NCI-H1930 (cell line): ENCODE measurements at places on chromosomes 6 and 20.

GRCh38 chr6:106448000-106448426 lies 87.5 kb downstream of the CRYBG1 start:
- DNase-seq: no peak

GRCh38 chr6:36863670-36864540 lies 10.7 kb downstream of the PPIL1 start:
- DNase-seq: no peak

DNA sequence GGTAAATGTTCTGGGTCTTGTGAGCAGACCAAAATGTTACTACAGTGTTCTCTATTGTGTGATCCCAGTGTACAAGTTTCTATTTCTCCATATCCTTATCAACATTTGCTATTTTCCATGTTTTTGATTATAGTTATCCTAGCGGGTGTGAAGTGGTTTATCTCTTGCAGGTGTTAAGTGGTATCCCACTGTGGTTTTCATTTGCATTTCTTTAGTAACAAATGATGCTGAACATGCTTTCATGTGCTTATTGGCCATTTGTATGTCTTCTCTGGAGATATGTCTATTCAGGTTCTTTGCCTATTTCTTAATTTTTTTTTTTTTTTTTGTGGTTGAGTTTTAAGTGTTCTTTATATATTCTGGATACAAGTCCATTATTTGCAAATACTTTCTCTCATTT lies 35.5 kb downstream of the NSFL1C start:
- DNase-seq: no peak

DNA sequence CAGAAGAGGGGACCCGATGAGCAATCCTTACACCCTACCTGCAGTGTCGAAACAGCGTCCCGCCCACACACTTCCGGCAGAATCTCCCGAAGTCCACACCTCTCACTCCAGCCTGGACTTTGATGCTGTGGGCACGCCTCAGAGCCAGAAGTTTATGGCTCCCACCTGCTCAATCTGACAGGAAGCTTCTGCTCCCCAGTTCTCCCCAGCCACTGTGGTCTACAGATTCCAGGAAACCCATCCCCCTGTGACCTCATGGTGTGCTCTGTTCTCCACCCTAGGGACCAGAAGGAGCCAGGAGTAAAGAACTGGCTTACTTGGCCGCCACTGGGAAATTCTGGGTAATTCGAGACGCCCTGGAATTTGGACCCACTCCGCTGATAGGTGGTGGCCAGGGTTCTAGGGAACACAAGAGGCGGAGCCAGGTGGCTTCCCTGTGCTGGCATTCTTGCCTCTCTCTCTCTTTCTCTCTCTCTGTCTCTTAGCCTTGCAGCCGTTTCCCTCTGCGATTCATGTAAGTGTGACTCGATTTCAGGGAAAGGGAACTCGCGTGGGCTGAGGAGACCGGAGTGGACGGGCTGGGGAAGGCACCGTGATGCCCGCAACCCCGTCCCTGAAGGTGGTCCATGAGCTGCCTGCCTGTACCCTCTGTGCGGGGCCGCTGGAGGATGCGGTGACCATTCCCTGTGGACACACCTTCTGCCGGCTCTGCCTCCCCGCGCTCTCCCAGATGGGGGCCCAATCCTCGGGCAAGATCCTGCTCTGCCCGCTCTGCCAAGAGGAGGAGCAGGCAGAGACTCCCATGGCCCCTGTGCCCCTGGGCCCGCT lies at the start of gene TRIM15:
TSS of gene TRIM15 (plus strand) at position 457 of the 828 bp plus-strand sequence. CDS start at position 596, 139 bp downstream.
- DNase-seq: no peak

- no peak for DNase-seq
These were observed 44.2 kb upstream of the DEFB112 start for GRCh38 chr6:50093938-50094272.

DNA sequence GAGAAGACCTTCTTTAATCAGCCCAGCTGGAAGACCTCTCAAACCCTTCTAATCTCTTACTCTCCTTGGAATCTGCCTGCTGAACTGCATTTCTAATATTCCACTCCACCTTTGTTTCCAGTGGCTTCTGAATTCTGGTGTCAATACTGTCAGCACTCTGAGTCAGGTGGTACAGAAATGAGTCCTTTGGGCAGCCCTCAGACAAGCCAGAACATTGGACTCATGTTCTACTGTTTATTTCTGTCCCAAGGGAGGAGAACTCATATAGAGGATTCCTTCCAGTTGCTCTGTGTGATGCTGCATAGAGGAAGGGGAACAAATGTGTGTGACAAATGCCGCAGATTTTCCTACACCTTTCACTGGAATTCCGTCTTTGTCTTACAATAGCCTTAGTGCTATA lies 114.8 kb downstream of the PHF3 start:
- peak; percentile 16 for DNase-seq

GRCh38 chr6:159467473-159468041 lies 225.5 kb downstream of the SOD2 start:
- DNase-seq: no peak

DNA sequence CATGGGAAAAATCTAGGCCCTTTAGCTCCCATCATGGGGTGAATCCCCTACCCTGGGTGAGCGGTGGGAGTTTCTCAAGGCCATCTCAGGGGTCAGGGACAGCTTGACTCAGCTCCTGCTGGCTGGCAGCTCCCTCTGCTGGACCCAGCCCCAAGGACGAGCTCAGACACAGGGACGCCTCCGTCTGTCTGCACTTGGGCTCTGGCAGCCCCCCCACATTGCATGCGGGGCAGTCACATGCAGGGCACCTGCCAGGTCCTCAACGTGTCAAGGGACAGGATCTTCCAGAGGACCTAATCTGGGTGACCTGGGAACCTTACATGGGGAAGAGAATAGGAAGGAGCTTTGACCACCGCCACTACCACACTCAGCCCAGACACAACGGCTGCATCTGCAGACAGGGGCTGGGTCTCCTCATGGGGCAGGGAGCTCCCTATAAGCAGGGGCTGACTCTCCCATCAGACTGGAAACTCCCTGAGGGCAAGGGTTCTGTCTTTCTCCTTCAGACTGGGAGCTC lies 173.4 kb downstream of the MRPL14 start:
- DNase-seq: no peak

GRCh38 chr6:20036141-20036677 lies 176.1 kb downstream of the MBOAT1 start:
- DNase-seq: no peak

GRCh38 chr20:47220161-47220582 lies 136.3 kb downstream of the ZMYND8 start:
- DNase-seq: peak; percentile 41

- peak; percentile 97 for DNase-seq
These were observed at the start of gene OSER1 for GRCh38 chr20:44210406-44211176. Gene OSER1 (minus strand): TSS chr20:44210771. CDS start chr20:44206957, 3,814 bp downstream.

- DNase-seq: no peak
These were observed 10.7 kb upstream of the C20orf204 start for GRCh38 chr20:64025101-64025825.

GRCh38 chr6:143050509-143050908 lies 10.2 kb upstream of the AIG1 start:
- no peak for DNase-seq

GRCh38 chr6:19879663-19880062 lies 42.5 kb downstream of the ID4 start:
- no peak for DNase-seq

DNA sequence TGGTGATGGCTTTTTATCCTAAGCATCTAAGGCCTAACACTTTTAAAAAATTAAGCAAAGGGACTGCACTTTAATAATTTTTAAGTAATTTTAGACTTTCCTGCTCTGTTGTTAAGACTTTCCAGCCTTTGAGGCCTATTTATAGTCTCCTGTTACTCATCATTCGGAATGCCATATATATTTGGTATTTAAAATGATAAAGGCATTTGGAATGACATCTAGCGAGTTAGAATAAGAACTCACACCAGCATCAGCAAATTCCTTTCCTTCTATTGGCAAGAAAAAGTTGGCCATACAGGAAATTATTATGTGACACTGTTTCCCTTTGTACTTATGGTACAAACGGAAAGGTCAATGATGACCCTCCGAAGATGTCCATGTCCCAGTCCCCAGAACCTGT lies 88.1 kb upstream of the STMND1 start:
- DNase-seq: no peak

- no peak for DNase-seq
These were observed 548.8 kb downstream of the COL12A1 start for GRCh38 chr6:74657011-74657410.

DNA sequence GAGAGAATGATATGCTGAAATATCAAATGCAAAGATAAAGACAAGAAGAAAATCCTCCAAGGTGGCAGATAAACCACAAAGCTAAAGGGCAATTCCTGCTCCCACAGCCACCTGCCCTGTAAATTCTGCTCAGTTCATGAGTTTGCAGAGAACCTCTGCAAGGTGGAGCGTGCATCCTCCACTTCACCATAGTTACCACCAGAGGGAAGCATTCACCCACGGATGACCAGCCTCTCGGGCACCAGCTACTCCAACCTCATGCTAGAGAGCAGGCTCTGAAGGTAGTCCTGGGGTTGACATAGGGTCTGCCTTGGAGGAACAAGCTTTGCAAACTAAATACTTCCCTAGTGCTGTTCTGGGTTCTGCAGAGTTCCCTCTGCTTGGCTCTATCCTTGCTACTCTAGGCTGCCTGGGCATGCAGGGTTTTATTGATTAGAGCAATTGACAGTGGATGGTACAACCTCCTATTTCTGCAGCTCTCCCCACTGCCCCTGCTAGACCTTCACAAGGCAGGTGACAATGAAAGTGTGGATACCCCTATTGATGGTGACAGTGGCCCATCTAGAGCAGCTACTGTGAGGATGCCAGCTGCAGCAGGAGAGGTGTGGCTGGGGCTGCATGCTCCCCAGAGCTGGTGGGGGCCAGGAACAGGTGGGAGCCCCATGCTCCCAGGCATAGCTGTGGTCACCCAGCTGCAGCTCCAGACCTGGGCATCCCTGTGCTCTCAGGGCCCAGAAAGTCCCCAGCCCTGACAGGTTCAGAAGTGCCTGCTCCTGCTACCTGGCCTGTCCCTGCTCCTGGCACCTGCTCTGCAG lies 51.1 kb downstream of the GGTLC1 start:
- DNase-seq: no peak

DNA sequence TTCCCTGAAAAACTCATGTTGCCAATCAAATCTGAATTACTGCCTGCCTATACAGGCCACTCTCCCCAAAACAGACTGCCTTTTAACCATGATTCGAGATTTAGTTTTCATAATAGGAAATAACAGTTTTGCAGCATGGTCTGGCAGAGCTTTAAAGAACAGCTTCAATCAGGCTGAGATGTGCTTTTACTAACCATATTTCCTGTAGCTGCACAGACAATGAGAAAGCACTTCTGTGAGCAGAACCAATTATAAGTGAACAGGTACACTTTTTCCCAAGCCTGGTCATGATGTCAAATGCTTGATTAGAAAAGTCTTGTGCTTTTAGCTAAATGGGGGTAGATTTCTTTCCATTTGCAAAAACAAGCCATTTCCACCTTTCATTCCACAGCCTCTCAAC lies 108.2 kb downstream of the THEMIS start:
- DNase-seq: no peak

DNA sequence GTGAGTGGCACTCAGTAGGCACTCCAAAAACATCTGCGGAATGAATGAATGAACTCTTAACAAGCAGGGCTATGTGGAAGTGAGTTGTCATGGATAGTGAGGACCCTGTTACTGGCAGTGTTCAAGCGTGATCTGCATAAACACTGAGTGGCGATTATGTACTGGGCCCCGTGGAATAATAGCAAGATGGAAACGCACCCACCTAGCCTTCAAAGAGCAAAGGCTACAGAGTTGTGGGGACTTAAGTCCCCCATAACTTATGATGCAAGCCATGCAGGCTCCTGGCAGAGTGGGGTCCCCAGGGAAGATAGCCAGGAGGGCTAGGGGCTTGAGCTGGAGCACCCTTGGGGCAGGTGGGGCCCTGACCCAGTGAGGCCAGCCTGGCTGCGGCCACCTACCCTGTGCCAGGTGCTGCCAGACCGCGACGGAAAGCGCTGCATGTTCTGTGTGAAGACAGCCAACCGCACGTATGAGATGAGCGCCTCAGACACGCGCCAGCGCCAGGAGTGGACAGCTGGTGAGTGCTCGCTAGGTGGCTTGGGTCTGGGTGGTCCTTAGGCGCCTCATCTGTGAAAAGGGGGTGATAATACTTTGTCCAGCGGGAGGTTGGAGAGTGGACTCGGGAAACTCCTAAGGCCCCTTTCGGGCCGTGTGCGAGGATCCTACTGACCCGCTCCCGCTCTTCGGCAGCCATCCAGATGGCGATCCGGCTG lies 20.0 kb downstream of the DEF6 start:
- no peak for DNase-seq

DNA sequence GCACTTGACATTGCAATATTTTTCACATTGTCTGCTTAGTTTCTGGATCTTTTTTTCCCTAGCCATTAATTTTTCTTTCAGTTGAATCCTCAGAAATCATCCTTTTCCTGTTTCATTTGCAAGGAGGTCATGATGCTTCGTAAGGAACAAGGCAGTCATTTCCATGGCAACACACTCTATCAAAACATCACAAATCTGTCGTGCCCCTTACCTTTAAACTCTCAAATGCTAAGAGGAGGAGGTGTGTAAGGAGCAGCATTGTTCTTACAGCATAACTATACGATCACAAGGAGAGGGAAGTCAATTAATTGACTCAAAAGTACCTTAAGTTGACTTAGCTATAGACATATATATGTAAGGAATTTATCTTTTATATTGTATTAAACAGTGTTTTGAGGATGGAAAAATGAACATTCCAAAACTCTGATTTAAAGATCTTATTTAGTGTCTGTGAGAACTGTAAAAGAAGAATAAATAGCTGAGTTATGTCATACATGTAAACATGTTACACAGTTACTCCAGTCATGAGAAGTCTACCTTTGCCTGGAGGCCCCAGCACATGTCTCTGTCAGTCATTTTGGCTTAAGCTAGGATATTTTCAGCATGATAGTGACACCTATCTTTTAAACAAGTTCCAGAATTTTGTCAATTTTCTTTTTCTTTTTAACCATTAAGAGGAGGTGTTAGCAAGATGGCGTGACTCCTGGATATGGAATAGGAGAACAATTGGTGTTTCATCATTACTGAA lies 41.6 kb downstream of the CDKAL1 start:
- DNase-seq: no peak

DNA sequence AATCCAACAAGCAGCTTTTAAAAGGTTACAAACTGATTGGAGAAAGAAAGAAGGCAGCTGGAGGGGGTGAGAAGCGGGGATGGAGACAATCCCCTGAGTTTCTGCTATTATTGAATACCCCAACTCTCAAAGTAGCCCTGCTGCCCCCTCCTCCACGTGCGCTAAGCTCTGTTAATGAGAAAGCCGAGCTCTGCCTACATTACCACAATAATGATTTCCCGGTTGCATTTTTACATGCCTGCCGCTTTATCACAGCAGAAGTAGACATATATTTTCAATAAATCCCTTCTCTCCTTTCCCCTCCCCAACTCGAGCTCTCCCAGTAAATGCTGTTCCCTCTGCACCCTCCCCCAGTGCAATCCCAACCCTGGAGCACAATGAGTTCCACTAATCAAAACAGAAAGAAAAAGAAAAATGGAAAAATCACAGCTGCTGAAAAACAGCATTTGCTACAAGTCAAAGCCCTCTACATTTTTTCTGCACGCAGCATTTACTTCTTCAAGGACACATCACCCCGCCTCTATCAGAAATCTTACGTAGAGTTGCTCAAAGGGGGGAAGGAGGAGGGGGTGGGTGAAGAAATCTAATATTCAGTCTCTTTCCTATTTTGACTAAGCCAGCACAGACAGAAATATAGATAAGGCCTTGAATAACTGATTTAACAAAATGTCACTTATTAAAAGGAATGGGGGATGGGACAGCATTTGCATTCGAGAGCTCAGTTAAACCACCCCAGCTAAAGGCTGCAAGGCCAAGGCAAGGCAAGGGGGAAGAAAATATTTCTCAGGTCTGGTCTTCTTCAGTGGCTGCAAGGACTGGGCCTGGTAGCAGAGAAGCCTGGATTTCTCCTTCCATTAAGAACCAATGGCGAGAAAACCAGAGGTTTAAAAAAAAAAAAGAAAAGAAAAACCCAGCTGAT lies 10.7 kb downstream of the TRERF1 start:
- DNase-seq: no peak

- DNase-seq: no peak
These were observed 113.8 kb upstream of the ARMC2 start for GRCh38 chr6:108734271-108734922.
